RPMI7951 (cell line): ENCODE measurements at places on chromosomes 6 and 20.

- DNase-seq: no peak
Measured at GRCh38 chr6:152746172-152746553, 4.4 kb upstream of the VIP start.

DNA sequence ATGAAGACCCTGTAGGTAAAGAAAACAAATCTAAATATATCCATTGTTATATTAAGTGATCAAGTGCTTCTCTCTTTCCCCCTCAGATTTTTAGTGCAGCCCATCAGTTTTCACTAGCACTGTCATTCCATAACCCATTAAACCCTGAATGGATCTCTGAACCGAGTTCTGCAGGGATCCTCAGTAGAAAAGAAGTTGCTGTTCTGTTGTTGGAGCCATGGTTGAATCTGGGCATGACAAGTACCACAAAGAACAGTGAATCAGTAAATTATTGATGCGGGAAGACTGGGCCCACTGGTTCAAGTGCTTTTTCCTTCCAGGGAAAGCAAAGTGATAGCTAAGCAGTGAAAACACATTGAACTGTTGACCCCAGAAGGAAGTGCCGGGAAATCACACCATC is 60.4 kb downstream of the LAMP5 start:
- DNase-seq: no peak

- no peak for DNase-seq
Measured at GRCh38 chr20:14384416-14385175, 47.2 kb upstream of the FLRT3 start.

GRCh38 chr20:50283922-50284810 is 93.5 kb downstream of the CEBPB start:
- DNase-seq: peak; percentile 64

DNA sequence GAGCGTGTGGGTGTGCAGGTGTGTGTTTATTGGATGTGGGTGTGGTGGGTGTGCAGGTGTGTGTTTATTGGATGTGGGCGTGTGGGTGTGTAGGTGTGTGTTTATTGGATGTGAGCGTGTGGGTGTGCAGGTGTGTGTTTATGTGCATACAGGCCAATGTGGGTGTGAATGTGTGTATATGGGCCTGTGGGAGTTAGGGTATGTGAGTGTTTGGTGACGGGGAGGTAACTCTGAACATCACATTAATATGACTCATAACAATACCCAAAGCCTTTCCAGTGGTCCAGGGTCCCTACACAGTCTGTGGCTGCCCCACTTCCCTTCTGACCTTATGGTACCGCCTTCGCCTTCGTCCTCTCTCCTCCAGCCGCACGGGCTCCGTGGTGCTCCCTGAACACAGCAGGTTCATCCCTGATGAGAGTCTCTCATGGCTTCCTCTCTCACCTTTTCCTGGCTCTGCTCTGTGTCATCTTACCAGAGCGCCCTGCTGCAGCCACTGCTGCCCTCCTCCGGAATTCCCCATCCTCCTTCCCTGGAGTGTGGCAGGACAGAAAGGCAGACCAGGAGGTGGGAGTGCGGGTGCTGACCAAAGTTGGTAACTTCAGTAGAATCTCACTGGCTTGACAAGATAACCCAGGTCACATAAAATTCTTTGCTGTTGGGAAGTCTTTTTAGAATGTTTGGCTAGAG is 80.0 kb downstream of the SLC2A10 start:
- DNase-seq: no peak

DNA sequence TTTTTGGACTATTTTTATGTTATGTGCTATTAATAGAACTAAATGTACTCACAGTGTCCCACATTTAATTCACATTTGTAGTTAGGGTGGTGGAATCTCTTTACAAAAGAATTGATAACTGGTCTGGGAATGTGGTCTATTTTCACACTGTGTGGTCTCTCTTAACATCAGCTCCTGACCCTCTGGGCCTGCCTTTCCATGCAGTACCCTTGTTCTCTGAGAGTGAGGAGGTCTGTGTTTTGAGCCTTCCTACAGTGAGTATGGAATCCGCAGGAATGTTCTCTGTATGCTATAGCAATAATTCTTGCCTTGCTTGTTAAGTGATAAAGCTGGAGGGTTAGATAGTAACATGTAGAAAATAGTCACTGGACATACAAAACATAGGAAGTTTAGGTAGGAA is 717.3 kb upstream of the POU3F2 start:
- no peak for DNase-seq

- DNase-seq: no peak
Measured at GRCh38 chr6:99761711-99762110, 155.1 kb downstream of the PRDM13 start.

DNA sequence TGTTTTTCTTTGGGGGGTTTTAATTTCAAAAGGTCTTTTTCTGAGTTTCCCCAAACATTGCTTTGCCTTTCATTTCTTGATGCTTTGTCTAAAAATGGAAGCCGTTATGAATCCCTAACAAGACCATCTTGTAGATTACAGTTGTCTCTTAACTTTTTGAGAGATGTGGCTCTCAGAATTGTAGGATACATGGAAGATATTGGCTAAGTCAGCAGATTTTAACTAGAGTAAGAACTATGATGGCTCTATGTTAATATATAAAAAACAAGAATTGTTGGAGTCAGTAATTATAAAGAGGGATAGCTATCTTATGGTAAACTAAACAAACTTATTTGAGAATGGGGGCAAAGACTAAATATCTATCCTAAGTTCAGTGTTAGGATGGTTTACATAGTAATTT is 96.6 kb upstream of the HS3ST5 start:
- DNase-seq: no peak

DNA sequence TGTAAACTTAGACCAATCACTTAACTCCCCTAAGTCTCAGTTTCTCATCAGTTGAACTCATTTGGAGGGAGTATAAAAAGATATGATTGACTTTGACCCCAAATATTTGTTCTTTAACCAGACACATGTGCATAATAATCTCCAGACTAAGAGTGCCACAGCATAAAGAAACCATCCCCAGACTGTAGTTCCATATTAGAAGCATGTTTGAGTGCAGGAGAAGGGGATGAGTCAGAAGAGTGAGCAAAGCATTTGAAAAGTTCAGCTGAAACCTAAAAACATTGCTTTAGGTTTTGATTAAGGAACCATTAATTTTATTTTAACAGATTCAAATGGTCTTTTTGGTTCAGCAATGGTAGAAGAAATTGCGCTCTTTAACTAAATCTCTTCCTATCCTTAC is 654.8 kb downstream of the UTRN start:
- DNase-seq: peak; percentile 12

GRCh38 chr20:19588732-19589131 is 169.3 kb upstream of the RIN2 start:
- DNase-seq: peak; percentile 46

DNA sequence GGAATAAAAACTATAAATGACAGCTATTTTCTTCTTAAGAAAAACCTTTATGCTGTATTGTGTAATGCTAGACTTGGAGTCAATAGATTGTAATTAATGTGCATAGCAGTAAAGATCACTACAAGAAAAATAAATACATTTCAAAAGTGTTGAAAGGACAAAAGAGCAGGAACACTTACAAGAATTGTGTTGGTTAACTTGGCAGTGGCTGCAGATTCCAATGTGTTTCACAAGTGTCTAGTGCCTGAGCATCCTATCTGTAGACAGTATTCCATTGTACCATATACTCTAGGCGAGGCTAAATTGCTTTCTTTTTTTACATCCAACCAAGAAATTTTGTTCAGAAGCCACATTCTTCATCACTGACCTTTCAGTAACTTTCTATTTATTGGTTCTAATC is 924.1 kb downstream of the EPHA7 start:
- DNase-seq: no peak

DNA sequence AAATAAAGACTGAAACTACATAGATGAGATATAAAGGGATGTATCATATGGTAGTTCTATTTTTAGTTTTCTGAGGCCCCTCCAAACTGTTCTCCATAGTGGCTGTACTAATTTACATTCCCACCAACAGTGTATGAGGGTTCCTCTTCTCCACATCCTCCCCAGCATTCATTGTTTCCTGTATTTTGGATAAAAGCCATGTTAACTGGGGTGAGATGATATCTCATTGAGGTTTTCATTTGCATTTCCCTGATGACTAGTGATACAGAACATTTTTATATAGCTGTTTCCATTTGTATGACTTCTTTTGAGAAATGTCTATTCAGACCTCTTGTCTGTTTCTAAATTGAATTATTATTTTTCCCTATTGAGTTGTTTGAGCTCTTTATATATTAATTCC is 229.3 kb downstream of the RFPL4B start:
- peak; percentile 67 for DNase-seq

GRCh38 chr6:166640342-166641043 is 13.4 kb upstream of the RPS6KA2 start:
- no peak for DNase-seq
